A549 treated with AZD2906 at 1 μM for 4 hours (cell line): ENCODE measurements at places on chromosomes 7 and 10. TPM values are rescaled to one million over a fixed set of nuclear protein-coding genes. Genes with fewer than 3 reads are reported as not detected.

Gene PAXIP1
- 11.7 to 14.1 TPM (median 13.5 TPM) in 5 replicates for total RNA-seq

Gene ITPRID1
- total RNA-seq: not detected in 5 replicates

Gene CPA4
- 2.9 to 5.1 TPM (median 3.6 TPM) in 5 replicates for total RNA-seq

Gene RBM20
- 3.3 to 4.3 TPM (median 3.8 TPM) in 5 replicates for total RNA-seq

Gene PTPN20
- total RNA-seq: 3.1 to 4.3 TPM (median 3.6 TPM) in 5 replicates

Gene WDFY4
- 0.03 to 0.11 TPM (median 0.06 TPM) in 4 of 5 replicates, not detected in the other for total RNA-seq
